Stimulated activated CD4-positive, alpha-beta T cell treated with anti-CD3 and anti-CD28 coated beads, Interleukin-15, amount 100 ng/mL, for 48 hours (primary cell): ENCODE measurements at places on chromosomes 2 and 18.

DNA sequence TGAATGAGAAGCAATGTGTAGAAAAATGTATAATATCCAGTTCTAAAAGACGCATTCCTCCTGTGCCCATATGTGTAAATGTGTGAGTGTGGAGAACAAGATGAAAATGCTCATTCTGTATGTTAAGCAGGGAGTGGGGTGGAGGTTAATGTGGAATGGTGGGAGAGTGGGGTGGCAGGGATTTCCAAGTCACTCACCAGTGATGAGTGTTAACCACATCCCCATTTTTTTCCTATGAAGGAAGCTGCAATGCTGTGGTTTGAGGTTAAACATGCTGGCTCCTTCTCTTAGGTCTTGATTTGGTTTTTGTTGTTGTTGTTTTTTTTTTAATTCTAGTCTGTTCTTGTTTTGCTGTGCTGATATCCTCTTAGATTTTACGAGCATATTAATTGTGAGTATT is 169.4 kb downstream of the NEDD4L start:
- DNase-seq: no peak

GRCh38 chr2:16406496-16407289 is 258.9 kb downstream of the CYRIA start:
- DNase-seq: no peak

GRCh38 chr18:53033128-53033527 is 693.1 kb downstream of the DCC start:
- no peak for DNase-seq

DNA sequence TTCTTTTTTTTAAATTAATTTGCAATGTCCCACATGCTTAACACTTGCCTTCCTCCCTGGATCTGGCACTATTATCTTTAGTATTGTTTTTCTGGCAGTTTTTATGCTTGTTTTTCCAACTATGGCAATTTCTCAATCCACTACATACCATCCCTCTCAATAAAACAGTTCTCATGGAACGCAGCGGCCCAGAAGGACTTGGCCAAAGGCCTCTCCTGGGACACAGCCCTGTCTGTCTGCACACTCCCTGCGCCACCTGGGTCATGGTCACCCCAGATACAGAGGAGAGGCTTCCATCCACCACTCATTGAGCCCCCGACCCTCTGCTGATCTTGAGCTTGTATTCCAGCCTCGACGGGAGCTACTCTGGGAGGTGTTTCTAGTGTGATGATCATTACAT is 91.2 kb downstream of the TWIST2 start:
- DNase-seq: no peak

GRCh38 chr2:222835143-222835822 is 25.6 kb upstream of the ACSL3 start:
- DNase-seq: no peak

- DNase-seq: no peak
These were observed 56.0 kb downstream of the BARD1 start for GRCh38 chr2:214753455-214753854.
